ENCODE measurements at places on chromosomes 11 and 22.
A peak's percentile ranks its signal among the peaks of the same experiment; 100 is the strongest.

DNA sequence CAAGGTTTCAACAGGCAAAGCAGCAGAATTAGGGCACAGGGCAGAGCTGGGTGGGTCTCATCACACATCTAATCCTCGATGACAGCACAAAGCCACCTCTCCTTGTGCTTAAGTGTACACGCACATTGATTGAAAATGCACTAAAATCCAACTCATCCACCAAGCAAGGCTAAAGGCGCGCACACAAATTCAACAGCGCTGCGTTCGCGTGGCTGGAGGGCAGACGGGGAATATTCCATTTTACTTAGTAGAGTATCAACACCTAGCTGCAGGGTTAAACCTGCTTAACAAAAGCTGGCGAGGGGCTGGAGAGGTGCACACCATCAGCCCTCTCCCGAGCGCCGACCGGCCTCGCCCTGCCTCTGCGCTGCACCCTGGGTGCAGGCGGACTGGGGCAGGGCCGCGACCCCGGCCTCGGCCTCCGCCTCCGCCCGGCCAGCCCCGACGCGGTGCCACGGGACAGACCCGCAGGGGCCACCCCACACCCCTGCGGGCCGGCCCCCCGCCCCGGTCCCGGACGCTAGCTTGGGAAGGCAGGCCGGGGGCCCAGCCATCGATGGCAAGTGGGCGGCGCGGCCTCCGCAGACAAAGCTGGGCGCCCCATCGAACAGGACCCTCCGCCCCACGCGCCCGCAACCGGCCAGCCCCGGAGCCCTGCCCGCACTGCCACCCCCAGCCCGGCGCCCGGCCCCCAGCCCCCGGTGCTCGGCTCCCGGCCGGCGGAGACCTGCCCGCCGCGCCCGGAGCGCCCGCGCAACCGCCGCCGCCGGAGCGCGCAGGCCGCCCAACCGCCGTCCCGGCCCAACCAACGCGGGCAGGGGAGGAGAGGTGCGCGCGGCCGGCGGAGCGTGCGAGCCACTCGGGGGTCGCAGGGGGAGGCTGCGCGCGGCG is 929 bp downstream of the PRDM10 start:
- DNase-seq = peak; percentile 40

DNA sequence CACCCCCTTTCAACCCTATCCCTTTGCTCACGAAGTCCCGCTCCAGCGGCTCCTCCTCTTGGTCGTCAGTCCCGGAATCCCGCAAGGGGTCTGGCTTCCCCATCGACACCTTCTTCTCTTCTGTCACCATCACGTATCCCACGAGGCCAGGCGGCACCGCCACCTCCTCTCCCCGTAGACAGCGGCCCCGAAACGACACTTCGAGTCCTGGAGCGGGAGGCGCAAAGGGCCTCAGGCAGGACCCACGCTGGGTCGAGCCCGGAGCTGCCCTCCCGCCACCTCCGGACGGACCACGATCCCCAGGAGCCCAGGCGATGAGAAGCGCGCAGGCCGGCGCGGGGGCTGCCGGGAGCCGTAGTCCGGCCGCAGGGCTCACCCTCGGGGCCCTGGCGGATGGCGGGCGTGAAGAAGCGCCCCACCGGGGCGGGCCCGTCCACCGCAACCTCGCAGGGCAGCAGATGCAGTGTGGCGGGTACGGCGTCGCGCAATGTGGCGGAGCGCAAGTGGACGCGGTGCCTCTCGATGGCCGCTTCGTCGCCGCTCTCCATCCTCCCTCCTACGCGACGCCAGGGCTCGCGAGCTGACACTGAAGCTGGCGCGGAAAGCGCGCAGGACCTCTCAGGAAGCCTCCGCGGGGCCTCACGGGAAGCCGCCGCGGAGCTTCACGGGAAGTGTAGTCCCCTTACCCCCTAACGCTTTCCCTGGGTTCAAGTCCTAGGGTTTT is at the start of gene RNASEH2C:
TSS of gene RNASEH2C (minus strand) at position 588 of the 724 bp plus-strand sequence. CDS start at position 548, 40 bp downstream.
- DNase-seq = peak; percentile 64

GRCh38 chr11:66044757-66045156 is 4.2 kb downstream of the GAL3ST3 start:
- DNase-seq = no peak

DNA sequence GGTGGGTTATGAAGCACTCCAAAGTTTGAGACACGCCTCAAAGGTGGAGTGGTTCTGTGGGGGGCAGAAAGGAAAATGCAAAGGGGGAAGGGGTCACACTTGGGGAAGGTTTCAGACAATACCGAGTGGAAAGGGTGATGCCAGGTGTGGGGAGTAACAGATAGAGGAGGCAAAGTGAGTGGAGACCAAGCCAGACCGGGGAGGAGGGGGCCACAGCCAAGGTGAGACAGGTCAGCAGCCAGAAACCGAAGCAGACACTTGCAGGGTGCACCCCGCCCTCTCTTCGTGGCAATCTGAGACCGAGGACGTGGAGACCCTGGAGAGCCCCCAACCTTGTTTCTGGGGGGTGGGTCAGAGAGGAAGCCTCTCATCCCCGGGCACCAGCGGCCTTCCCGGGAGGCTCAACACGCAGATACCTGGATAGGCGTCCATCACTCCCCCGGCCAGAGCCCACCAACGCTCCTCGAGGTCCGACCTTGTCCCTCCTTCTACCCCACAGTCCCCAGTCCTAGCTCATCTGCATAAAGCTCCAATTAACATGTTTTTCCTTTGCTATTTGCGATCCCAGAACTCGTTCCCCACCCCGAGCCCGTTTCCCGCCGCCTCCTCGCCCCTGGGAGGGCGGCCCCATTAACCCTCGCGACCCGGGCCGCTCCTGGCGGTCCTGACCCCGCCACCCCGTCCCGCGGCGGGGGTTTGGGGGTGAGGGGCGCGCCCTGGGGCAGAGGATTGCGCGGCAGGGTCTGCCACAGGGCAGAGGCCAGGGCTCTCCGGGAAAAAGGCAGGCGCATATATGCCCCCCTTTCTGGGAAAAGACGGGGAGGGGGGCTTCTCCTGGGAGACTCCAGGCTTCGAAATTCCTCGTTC is 21.8 kb downstream of the RTN4RL2 start:
- DNase-seq = no peak

GRCh38 chr11:79336797-79337517 is 103.9 kb downstream of the TENM4 start:
- DNase-seq = no peak

DNA sequence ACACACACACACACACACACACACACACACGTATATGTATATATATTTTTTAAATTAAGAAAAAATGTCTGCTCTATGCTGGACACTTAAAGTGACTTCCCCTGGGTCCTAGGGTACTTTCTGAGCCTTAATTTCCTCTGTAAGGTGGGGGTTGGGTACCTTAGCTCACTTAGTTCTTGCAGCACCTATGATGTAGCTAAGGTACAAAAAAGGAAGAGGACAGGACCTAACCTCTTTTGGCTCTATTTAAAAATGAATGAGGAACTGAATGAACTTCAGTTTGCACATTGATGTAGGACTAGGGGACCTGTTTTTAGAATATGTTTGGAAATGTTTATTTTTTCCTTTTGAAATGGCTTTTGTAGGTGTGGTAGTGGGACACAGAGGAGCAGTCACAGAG is 11.1 kb downstream of the SREBF2 start:
- no peak for DNase-seq

DNA sequence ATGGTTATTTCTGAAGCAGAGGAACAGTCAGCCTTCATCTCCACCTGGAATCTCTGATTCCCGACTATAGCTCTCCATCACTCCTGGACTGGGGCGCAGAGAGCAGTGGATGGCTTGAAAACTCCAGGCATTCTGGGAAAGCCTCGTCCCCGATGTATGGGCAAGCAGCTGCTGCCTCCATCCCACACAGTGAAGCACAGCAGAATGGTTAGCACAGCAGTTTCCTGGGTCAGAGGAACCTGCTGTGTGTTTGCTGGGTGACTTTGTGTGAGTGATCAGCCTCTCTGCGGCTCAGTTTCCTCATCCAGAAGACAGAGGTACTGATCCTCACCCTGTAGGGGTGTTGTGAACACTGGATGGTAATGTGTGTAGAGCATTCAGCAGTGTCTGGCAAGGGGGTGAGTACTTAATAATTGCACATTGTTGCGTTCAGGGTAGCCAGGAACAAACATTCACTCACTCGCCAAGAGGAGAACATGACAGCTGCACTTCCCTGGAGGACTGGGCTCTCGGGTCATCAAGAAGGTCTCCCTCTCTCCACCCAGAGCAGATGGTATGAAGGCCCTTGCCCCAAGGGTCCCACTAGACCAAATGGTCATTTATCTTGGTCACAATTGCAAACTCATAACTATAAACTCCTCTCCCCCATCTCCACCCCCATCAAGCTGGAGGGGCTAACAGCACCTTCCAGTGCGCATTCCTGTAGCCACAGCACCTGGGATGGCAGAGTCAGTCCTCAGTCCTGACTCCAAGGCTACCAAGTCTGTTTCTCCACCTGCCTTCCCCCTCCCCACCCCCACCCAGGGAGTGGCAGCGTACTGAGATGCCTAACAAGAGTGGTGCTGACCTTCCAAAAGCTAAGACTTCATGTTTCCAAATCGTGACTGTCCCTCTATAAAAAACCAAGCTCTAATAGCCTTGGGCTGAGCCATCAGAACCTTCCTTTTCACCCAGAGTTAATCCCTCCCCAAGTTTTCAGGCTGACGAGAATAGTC is 1.5 kb upstream of the CHST1 start:
- no peak for DNase-seq

GRCh38 chr22:19174106-19175025 is 4.2 kb downstream of the SLC25A1 start:
- DNase-seq = no peak

DNA sequence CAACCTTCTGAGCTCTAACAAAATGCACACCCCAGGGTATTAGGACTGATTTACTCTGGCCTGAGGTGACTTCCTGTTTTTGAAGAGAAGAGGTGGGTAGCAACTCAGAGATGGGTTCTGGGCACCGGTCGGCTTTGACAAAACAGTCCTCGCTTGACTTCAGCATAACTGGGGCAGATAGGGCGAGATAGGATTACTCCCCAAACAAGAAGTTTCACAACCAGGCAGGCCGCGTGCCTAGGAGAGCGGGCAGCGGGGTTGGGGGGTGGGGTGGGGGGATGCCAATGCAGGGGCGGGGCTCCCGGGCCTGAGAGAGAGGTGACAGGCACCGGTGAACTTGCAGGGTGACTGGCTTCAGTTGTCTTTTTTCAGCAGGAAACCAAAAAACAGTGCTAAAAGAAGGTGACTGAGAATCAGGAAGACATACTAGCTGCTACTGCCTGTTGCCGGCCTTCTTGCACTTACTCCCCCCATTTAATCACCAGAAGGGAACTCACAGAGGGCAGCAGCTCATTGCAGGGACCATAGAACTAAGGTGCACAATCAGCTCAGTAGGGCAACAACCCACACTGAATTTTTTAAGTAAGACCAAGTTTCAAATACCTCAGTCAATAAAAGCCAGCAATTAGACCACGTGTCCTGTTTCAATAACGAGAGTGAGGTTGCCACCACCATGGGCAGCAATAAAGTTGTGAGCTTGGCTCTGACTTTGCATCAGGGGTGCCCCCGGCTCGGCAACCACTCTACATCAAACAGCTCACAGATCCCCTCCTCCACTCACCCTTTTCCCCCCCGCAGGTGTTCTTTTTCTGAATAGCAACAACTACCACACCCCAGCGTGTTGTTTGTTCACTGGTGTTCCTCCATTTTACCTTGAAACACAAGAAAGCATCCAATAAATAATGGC is 37.2 kb upstream of the ETS1 start:
- DNase-seq = no peak

GRCh38 chr22:19687561-19688300 is 26.6 kb upstream of the SEPTIN5 start:
- no peak for DNase-seq

DNA sequence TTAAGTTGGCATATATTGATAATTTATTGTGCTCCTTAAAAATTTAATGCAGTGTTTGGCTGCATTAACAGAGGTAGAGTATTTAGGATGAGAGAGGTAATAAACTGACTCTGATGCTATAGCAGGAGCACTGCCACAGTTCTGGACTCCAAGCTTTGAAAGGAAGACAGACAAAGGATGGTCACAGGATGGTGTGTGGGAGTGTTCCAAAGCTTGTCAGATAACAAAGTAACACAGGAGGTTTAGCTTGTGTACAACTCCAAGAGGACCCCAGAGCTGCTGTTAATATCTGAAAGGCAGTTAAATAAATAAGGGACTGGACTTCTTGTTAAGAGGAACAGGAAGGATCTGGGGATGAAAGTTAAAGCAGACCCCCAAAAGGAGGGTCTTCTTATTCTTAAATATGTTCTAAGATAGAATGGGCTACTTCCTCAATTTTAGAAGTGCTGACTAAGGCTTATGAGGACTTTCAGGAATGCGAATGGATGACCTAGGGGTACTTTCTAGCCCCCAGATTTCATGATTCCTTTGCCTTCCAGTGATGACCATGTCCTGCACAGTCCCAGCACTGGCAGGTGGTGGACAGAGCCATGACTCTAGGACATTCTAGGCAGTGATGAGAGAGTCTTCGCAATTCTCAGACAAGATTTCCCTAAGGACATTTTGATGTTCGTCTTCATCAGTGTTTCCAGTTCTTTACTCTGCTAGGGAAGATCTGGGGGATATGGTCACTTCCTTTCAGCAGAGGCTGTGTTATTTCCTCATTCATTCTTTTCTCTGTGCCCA is 149.1 kb upstream of the RASSF10 start:
- no peak for DNase-seq

GRCh38 chr11:74870485-74870884 is 78.4 kb downstream of the XRRA1 start:
- DNase-seq = no peak

DNA sequence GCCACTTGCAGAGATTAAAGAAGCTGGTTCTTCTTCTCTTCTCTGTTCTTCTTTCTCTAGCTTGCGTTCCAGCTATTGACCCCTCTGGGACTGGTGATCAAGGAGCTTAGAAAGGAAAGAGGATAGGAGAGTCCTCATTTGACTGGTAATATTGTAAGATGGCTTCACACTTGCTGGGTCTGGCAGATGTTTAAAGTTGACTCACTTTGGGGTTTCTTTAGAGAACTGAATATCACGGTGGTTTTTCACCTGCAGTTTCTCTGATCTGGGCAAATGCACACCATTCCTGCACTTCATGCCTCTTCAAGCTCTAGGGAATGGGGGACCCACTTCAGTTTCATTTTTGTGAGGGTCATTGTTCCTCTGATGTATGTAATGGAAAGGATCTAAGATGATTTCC is 41.8 kb upstream of the DEUP1 start:
- DNase-seq = no peak

DNA sequence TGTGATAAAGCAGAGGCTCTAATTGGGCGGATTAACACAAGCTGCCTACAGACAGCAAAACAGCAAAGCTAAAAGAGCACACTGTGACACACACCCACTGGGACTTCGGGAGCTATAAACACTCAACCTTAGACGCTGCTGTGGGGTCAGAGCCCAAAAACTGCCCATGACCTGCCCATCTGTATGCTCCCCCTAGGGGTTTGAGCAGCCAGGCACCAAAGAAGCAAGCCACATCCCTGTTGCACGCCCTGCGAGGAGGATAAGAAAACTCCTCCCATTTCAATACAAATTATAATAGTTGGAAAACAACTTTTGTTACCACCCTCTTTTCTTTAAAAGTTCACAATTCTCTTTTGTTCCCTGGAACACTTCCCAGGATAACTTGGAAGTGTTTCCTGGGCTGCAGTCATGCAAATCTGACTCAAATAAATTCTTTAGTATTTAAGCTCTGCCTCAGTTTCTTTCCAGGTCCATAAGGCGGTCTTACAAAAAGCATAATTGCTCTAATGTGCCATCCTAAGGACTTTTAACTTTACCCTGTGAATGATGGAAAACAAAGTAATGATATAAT is 86.4 kb downstream of the DLG2 start:
- no peak for DNase-seq

Measured in stimulated activated CD4-positive, alpha-beta T cell treated with anti-CD3 and anti-CD28 coated beads, TNF-alpha, amount 100 ng/mL, for 48 hours (primary cell).